Activated CD4-positive, alpha-beta T cell treated with anti-CD3 and anti-CD28 coated beads, Interleukin-2, Interleukin-6, amounts not matched to agents 100 ng/mL and 50 ng/mL, durations not matched to agents 16 hours and 8 hours (primary cell): ENCODE measurements at places on chromosomes 7 and 10.

DNA sequence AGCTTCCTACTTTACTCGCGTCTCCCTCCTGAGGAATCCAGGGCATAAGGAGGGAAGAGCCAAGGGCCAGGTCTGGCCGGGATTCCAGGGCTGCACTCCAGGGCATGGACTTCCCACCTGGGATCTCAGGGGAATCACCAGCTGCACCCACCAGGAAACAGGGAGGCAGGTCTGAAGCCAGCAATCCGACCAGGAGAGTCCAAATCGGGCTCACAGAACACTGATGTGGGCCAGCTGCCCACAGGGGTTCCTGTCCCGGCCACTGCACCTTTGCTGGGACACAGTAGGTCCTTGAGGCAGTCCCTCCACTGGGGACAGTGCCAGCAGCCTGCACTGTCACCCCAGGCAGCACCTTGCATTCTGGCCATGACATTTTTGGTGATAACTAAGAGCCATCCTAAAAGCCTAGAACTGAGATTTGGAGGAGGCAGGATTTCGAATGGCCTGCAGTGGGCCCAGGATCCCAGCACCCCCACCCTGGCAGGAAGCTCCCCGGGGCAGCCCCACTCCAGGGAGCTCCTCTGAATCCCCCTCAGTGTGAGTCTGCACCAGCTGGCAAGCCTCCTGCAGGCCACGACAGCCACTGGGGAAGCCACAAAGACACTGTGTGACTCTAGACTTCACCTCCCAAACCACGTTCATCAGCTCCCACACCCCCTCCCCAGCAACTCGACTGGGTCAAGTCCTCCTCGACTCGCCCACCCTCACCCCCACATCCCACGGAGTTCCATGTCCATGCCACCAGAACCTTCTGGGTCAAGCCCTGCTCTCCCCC lies 71.5 kb upstream of the PPP2R2D start:
- DNase-seq = no peak

- no peak for DNase-seq
These were observed 39.2 kb upstream of the GSAP start for GRCh38 chr7:77455321-77455720.

- DNase-seq = no peak
These were observed 118.7 kb upstream of the GJD4 start for GRCh38 chr10:35486297-35486990.

DNA sequence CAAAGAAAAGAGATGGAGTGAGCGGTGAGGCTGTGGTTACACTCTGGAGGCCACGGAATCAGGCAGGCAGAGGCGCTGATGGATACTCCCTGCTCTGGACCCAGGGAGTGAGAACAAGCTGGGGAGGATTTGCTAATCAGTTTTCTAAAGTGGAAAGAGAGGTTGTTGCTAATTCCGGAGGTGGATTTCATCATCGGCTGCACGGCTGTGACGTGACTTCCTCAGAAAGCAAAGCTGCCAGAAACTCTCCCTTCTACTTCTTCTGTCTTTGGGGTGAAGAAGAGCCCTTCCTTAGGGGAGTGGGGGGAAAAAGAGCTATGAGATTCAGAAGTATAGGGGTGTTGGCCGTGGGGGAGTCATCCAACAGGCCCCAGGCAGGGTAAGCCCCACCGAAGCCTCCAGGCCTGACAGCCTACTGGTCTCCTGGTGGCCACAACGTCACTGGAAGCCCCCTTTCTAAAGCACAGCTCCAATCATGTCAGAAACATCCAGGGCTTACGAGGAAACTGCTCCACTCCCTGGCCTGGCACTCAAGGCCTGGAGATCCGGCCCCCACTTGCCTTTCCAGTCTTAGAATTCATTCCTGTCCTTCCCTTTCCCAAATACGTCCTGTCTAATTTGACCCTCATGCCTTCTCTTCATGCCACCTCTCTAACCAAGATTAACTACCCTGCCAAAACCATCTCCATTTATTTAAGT lies 114.5 kb downstream of the HIP1 start:
- no peak for DNase-seq

DNA sequence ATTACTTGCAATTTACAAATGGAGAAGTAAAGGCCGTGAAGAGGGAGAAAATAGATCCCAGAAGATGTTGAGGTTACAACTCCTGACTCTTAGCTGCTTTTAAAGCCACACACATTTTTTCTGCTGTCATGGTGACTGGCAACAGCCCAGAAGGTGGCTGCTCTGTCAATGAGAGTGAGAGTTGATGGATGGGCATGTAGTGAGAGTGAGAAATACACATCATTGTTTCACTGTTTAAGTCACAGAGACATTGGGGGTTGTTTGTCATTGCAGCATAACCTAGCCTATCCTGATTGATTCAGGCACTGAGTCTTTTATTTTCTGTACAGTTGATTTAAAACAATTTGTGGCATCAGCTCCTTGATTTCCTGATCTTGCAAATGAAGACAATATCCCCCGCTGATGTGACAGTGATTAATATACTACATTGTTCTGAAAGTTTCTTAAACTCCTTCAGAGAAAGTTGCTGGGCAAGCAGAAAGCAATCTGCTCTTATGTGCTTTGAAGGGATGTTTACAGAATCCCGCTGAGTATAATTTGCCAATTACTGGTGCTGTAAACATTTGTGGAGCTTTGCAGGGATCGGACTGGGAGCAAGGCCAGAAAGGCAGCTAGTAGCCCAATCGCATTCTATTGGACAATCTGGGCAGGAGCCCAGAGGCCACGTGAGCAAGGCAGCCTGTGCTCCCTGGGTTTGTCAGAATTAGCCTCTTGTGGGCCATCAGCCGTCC lies 229.6 kb downstream of the PRPF18 start:
- no peak for DNase-seq

GRCh38 chr10:116780691-116781205 lies 38.4 kb upstream of the HSPA12A start:
- DNase-seq = no peak

DNA sequence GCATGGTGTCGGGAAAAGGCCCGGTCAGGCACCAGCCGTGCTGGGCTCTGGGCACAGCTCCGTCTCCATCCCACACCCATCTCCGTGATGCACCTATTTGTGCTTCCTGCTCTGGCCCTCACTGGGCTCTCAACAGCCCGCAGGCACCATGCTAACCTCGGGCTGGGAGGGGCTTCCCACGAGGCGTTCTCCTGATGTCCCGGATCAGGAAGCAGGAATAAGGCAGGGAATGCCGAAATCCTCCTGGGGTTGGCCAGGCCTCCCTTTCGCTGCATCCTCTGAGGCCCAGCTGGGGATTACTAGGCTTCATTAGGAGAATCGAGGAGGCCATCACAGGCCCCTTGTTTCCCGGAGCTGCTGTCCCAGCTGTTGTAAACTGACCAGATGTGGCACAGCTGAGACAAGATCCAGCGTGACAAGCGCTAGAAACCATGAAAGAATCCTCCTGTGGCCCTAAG lies 72.0 kb downstream of the FAM53B start:
- no peak for DNase-seq

- DNase-seq = no peak
These were observed 114.6 kb upstream of the BMPER start for GRCh38 chr7:33790746-33791145.

DNA sequence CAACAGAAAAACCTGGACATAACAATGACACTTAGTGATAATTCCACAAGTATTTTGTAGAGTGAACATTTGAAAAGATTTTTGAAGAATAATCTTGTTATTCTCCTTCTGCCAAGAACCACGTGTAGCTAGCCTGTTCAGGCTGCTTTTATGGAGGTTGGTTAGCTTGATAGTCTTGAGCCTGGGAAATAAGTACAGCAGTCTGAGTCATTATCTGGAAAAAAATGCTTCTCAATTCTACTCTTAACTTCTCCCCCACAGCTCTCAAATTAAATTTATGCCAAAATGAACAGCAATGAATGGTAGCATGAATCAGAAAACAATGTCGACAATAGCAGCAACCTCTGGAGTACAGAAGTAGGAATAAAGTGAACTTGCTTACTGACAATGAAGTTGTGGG lies 63.2 kb downstream of the GPR37 start:
- DNase-seq = no peak
